ENCODE measurements at places on chromosomes 16 and 17. TPM values are rescaled to one million over a fixed set of nuclear protein-coding genes. Genes with fewer than 3 reads are reported as not detected.

C16orf82 gene
- not detected for total RNA-seq

GRCh38 chr17:68352041-68352440 is 60.7 kb downstream of the ARSG start:
- DNase-seq, result no peak

DNA sequence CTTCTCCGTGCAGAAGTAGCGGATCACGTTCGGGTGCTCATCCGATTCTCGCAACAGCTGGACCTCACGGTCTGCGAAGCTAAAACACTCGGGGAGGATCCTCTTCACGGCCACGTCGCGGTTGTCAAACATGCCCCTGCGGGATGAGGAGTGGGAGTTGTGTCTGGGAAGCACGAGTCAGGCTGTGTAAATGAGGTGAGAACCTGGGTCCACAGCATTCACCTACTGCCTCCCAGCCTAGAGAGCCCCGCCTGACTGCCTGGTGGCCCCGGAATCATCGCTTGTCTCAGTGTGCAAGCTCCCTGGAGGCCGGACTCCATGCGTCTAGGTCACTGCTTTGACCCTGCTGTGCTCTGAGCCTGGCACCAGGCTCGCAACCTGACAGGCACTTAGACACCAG is 33.9 kb upstream of the ICAM2 start:
- peak; percentile 42 for DNase-seq

GRCh38 chr16:68074850-68075555 is 10.2 kb upstream of the NFATC3 start:
- DNase-seq, result no peak

DNA sequence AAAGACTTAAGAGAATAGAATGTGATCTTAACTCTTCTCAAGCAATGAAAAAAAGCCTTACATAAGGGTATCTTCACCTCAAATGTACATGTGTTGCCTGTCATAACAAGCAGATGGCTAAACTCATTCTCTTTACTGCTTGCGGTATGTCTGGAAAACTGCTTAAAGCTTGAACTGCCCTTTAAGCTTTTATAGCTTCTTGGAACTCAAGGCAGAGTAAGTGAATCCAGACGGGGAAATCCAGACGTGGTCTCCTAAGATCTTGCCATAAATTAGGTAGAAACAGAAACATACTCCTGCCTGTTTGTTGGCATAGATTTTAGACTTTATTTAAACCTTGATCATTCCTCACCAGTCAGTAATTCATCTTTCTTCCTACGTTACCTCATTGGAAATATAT is 19.6 kb downstream of the CLUAP1 start:
- peak; percentile 60 for DNase-seq

GPRC5C gene
- total RNA-seq, result 12.5 TPM

DNA sequence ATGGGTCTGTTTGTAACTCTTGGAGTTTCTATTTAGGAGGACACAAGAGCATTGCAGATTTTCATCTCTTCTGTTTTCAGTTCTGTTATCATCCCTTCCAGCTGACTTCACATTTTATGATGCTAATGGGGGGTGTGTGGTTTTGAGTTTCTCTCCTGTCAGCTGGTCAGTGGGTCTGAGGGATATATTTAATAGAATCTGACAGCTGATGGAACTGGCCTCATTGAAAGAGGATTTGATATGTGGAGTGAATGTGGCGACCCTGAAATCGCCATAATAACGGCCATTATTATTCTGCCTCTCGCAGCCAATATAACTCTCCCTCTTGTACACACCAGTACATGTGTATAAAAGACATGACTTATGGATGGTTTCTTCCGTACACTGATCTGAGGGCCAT is 128.1 kb downstream of the SALL1 start:
- DNase-seq, result no peak

SOST gene
- total RNA-seq, result not detected

DNA sequence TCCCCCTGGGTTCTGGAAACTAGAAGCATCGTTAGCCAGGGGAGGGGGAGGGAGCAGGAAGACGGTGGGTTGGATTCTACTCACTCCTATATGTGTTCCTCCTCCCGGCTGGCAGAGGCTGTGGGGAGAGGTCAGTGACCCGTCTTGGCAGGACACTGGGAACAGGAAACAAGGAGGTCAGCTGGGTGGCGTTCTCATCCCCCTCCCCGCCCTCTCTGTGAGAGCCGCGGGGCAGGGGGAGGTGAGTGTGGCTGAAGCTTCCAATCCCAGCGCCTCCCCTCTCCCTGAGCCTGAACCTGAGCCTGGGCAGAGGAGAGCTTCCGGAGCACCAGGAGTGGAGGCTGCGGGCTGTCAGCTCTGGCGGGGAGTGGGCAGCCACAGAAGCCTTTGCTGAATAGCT is 12.5 kb downstream of the GPRC5C start:
- DNase-seq, result peak; percentile 78

CNTD1 gene
- total RNA-seq, result not detected

VMO1 gene
- 4.1 TPM for total RNA-seq

DNA sequence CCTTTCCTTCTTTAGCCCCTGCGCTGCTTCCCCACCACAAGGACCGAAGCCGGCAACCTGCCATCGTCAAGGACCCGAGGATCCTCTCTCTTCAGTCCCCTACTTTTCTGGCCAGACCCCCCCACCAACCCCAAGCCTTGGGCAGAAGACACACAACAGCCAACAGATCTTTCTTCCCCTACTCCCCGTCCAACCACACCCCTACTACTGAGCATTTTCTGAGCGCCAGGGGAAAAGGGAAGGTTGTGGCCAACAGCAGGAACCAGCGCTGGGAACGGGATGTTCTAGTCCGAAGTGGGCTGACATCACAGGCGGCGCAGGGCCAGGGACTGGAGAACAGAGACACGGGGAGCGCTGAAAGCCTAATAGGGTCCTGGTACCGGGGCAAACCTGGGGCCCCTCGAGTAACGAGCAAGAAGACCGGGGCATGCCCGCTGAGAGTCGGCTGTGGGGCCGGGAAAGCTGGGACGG is 528 bp downstream of the PER1 start:
- peak; percentile 98 for DNase-seq

CNEP1R1 gene
- 18.9 TPM for total RNA-seq

DNA sequence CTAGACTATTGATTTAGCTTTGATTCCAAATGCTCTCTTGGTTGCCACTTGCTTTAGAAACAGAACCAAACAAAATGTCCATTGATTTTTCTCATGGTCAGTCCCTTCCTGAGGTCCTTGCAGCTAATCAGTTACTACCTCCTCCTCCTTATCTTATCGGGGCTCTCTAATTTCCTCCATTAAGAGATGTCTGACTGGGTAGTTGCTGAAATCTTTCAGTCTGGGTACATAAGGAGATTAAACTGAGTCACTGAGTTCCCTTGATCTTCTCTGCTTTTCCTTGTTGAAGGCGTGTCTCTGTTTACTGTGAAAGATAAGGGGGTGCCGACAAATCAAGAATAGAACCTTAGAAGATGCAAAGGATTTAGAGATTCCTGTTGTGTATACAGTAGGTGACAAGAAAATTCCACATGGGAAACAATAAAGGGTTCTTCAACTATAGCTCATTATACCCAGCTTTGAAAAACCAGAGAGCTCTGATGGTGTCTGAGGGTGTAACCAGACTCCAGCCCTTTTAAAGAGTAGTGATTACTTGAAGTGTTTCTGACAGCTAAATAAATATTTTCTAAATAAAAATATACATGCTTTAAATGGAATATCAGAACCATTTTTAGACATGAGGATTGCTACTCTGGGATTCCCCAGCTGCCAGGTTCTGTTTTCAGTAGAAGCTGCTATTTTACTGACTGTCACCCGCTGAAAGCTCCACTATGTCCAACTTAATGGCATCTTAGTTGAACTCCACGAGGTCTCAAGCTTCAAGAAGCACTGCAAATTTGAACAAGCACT is 791.3 kb upstream of the SOX9 start:
- DNase-seq, result no peak

ATP2A1 gene
- not detected for total RNA-seq

HIC1 gene
- 16.4 TPM for total RNA-seq

ETV4 gene
- not detected for total RNA-seq

DNA sequence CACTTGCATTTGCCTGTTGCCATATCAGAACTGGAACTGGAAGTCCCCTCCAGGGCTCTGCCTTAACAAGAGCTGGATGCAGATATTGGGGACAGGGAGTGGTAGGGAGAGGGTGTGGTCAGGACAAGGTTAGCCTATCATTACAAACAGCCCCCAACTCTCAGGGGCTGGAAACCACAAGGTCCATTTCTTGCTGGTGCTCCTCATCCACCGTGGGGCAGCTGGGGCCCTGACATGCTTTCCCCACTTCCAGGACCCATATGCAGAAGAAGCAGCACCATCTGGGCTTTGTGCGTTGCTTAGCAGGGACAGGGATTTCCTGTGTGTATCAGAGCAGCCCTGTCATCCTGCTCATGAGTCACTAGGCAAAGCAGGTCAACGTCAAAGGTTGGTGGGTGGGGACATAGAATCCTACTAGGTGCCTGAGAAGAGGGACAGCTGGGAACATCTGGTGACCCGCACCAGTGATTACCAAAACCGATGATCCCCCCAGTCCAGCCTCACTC is 26.9 kb downstream of the RGS9 start:
- DNase-seq, result no peak

DNA sequence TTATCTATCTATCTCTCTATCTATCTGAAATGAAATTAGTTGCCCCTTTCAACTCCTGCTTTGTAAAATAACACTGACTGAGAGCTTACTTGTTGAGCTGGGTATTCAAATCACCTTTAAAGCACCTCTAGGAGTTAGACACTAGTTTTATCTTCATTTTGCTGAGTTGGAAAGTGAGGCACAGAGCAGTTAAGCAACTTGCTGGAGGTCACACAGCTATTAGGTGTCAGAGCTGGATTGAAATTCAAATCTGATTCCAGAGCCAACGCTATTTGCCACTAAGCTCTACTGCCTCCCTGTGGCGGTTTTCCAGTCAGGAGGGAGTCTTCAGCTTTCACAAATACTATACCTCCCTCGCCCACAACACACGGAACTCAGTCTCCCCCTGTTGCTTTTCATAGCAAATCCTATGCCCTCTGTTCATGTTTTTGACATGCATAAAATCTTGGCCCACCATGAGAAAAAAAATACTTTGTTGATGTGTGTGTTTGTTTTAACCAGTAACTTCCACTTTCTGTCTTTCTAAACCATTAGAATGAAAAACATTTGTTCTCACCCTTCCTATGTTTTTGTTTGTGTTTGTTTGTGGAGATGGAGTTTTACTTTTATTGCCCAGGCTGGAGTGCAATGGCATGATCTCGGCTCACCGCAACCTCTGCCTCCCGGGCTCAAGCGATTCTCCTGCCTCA is 74.8 kb upstream of the SMURF2 start:
- no peak for DNase-seq

- no peak for DNase-seq
Observed at GRCh38 chr16:57028086-57028485, 38.7 kb downstream of the NLRC5 start.

DNA sequence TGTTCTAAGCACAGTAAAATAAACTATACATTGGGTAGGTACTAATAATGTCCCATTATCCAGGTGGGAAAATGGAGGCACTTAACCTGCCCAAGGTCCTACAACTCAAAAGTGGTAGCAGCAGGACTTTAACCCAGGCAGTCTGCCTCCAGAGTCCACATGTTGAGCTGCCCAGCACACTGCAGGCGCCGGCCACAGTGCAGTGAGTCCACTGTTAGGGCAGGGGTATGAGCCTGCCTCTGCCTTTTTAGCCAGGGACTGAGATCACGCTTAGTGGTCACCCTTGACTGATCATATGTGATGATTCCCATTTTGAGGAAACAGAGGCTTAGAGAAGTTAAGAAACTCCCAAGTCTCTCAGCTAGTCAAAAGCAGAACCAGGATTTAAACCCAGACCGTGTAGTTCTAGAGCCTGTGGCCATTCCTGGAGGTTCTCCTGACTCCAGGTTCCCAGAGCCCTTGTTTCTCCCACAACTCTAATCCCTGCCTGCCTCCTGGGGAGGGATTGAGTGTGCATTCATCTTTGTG is 8.4 kb downstream of the CES1 start:
- DNase-seq, result no peak

DNA sequence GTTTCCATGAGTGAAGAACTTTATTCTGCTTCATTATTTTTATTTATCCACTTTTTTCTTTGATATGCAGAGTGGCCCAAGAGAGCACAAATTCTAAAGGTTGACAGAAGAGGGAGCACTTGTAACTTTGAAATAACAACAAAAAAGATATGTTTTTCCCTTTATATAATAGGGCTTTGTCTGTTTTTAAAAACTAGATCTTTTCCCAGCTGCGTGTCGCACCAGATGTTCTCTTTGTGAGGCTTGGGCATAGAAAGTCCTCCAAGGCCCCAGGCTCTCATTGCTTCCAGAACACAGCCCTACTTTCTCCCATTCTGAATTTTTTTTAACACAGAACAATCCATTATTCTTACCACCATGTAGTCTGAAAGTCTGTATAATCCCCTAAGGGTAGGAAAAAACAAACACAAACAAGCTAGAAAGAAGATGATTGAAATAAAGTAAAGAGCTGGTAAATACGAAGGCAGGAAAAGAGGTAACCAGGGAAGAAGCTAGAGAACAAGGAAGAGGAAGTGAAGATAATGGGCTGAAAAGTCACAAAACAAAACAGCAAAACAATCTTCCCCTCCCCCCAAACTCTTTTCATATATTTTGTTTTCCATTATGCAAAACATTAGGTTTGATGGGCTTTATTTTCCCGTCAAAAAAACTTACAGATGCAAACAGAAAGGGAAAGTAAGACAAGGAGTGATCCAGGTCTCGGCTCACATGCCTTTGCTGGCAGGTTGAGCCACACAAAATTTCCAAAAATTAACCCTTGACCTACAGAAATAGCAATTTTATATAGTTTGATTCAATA is 160.4 kb downstream of the ABCA8 start:
- no peak for DNase-seq

- DNase-seq, result no peak
Observed at GRCh38 chr17:76421044-76421407, 31.9 kb downstream of the UBE2O start.

DNA sequence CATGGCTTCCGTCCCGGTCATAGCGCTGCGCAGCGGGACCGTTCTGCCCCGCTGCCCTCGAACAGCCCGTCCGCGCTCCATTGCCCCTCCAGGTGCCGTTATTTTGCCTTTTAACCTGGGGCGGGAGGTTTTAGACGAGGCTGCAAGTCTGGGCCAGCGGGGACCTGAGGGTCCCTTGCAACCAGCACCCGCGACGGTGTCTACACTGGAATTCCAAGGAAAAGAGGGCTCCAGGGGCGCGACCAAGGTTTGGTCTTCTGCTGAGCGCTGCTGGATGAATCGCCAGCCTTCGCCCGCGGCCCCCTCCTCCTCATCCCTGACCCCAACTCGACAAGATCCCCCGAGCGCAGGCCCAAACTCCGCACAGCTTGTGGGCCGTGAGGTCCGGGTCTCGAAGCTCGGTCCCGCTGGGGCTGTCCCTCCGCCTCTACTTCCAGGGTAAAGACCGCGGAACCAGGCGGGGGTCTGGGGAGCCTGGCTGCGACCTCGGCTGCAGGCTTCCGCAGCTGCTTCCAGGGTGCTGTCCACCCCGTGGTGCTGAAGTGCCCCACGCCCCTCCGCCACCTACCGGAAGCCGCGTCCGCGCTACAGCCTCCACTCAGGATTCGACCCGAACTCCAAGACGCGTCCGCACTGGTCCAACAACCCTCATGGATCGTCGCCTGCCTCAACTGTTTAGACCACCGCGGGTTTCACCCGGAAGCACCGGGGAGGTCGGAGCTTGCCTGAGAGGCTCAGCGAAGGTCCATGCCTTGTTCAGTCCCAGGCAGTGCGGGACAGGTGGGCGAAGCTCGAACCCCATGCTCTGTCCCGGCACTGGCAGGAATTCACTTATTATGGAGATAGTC is 10.1 kb upstream of the CA4 start:
- peak; percentile 75 for DNase-seq

- DNase-seq, result no peak
Observed at GRCh38 chr16:20905576-20905975, 5.0 kb downstream of the LYRM1 start.

CTRL gene
- total RNA-seq, result not detected

All from sigmoid colon (tissue), 7 donors.